ENCODE measurements at places on chromosomes 16 and 17.
A peak's percentile ranks its signal among the peaks of the same experiment; 100 is the strongest.

DNA sequence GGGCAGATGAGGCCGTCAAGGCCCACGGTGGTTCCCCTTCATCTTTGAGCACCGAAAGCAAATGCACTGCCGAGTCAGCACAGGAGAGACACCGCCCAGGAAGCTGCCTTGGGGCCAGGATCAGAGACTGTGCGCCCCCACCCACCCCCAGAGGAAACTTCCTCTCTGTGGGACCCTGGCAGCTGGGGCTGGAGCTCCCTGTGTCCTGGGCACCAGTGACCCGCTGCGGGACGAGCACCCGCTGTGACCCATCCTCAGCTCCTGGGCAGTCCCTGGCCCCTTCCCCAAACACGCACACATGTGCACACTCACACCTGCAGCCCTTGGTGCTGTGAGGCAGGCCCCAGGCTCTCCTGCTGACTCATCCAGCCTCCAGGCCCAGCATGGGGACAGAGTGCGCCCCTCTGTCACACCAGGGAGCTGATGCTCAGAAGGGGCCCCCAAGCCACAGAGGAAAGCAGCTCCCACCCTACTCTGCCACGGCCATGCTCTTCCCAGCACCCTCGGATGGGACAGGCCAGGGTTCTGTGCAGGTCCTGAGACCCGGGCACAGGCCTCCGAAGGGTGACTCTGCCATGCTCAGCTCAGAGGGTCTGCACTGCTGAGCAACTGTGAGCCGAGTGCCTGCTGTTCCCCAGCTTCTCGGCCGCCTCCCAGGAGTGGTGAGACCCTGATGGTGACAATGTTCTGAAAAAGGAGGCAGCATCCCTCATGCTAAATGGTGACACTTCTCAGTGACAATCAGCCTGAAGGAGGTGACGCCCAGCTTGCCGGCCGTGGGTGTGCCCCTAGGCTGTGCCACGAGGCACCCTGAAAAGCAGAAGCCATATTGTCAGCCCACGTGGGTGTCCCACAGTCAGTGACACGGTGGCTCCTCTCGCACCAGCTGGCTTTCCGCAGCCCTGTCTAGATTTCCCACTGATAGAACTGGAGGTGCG is 3.6 kb downstream of the PIEZO1 start:
- DNase-seq = no peak

- DNase-seq = no peak
Observed at GRCh38 chr17:16406742-16407674, 8.4 kb upstream of the TRPV2 start.

GRCh38 chr17:35283767-35284166 is 40.9 kb downstream of the SLFN5 start:
- no peak for DNase-seq

DNA sequence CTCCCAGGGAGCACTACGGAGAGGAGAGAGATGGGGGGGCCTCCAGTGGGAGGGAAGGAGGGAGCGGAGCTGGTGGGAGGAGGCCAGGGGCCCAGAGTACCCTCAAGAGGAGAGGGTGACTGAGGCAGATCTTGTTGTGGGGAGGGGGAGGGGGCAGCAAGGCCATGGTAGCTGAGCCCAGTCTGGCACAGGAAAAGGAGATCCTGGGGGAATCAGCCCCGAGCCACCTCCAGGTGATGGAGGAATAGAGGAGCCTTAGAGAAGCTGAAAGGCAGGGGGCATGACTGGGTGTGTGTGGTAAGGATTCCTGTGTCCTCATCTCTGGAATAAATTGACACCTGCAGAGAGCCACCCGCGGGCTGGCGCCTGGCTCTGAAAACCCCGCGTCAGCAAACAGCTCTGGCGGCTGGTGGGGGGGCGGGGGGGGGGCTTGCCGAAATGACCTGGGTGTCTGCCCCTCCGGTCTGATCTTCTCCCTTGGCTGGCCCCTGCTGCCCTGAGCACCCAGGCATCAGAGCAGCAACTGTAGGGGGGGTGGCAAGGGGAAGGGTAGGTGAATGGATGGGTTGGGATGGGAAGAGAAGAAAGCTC is 1.3 kb upstream of the NLGN2 start:
- DNase-seq = no peak

GRCh38 chr17:37490638-37491614 is 1.2 kb downstream of the DUSP14 start:
- DNase-seq = peak; percentile 64

DNA sequence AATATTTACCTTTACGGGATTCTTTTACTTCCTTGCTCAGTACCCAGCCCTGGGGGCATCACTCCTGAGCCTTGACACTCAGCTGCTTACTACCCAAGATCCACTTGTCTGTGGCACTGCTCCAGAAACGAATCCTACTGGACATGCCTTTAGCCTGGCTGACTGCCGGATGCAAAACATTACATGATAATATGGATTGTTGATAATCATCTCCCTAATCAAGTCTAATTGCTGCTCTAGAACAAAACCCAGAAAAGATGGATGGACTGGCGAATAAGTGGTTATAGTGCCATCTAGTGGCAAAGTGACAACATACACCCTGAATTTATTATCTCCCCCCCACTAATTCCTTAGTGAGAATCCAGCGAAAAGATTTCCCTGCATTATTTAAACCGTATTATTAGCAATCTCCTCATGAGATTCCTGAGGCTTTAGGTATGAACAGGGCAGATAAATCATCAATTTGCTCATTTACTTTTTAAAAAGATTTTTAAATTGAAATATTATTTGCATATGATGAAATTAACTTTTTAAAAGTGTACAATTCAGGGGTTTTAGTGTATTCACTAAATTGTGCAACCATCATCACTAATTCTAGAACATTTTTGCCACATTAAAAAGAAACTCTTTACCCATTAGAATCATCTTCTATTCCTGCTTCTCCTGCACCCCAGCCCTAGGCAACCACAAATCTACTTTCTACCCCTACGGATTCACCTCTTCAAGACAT is 61.6 kb downstream of the RGS9 start:
- peak; percentile 41 for DNase-seq

DNA sequence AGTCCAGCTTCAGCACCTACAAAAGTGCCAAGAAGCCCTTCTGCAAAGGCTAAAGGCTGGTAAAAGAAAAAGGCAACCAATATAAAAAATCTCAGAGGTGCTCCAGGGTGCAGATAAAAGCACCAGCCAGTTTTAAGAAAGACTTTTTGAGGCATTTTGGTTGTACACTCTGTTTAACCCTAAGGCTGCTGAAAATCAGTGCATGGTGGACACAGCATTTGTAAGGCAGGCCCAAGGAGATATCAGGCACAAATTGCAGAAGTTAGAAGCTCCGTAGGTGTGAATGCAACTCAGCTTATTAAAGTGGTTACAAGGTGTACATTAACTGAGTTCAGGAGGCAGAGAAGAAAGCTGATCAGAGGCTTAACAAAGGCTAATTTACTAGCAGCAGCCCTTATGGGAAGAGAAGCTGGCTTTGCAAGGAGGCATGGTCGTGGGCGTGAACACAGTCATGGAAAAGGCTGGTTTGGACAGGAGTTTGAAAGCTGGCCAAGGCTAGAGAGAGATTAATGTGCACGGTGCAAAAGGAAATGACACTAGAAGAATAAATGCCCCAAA is 21.1 kb downstream of the ACSM1 start:
- DNase-seq = no peak

- no peak for DNase-seq
Observed at GRCh38 chr16:89116341-89117226, 22.9 kb downstream of the ACSF3 start.

DNA sequence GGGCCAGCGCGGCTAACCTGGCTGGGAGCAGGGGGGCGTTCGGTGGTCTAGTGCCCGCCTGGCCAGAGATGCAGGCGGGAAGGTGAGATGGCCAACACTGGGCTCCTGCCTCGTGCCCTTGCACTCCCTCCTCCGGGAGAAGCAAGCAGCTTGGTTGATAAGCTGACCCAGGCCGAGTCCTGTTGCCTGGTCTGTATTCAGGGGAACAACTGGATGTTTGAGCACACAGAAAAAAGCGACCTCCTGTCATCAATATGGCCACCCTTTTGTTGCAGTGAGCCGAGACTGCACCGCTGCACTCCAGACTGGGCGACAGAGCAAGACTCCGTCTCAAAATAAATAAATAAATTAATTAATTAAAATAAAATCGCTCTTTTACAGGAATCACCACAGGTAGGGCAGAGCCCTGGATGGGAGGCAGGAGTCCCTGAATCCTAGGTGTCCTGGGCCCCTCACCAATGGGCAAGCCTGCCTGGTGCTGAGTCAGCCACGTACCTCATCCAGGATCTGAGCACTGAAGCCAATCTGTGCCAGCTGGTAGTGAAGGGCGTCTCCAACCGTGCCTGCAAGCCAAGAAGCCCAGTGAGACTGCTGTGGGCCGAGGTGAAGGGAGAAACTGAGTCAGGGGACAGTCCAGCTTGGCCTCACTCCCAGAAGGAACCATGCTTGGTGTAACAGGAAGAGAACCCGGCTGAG is 31.8 kb downstream of the HASPIN start:
- no peak for DNase-seq

DNA sequence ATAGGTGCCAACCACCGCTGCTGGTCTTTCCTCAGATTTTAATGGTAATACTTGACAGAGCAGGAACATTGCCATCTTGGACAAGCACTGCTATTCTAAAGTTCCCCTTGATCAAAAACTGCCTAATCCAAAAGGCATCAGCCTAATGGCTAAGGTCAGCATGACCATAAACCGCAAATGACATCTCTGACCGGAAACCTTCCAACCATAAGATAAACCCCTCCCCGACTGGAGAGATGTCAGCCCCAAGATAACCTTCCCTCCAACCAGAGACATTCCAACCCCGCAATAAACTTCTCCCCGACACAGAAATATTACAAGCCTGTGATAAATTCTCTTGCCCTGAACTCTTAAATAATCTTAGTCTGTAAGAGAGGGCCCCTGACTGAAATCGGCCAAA is 7.4 kb upstream of the DHX40 start:
- DNase-seq = no peak

GRCh38 chr16:2904922-2905240 is 6.8 kb upstream of the FLYWCH1 start:
- DNase-seq = no peak

GRCh38 chr17:77521076-77521475 is 380.3 kb downstream of the SEC14L1 start:
- DNase-seq = no peak

GRCh38 chr16:50742576-50743200 is 802 bp downstream of the CYLD start:
- DNase-seq = no peak

DNA sequence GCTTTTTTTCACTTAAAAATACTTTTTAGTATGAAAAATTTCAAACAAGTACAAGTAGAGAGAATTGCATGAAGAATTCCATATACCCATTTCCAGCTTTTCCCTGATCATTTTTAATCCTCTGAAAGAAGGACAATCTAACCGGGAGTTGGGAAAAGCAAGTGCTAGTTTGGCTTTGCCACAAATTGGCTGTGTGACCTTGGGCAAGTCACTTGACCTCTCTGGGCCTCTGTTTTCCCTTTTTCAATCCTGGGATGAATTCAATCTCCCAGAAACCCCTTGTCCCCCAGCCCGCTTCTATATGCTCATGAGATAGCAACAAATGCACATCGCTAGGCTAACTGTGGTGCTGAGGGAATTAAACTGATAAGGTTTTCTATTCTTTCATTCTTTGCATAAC is 49.4 kb downstream of the ASIC2 start:
- DNase-seq = no peak

DNA sequence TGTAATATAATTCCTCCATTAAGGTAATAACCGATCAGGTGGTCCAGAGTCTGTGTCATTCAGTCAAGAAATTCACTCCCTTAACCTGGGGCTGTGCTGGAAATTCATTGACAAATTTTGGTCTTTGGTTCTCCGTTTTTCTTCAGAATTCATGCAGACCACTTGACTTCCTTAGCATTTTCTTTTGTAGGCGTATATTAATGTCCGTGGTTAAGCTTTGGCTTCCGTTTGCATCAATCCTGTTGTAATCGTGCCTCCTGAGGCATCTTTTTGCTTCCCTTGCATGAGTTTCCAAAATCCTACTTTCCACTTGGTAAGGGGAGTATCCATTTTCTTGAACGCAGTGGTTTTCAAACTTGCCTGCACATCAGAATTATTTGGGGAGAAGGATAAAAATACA is 9.0 kb downstream of the LRRC37B start:
- DNase-seq = no peak

- DNase-seq = no peak
Observed at GRCh38 chr17:62781356-62781755, 26.8 kb downstream of the MARCHF10 start.

GRCh38 chr17:17445925-17446665 is 30.7 kb upstream of the MED9 start:
- DNase-seq = peak; percentile 90

DNA sequence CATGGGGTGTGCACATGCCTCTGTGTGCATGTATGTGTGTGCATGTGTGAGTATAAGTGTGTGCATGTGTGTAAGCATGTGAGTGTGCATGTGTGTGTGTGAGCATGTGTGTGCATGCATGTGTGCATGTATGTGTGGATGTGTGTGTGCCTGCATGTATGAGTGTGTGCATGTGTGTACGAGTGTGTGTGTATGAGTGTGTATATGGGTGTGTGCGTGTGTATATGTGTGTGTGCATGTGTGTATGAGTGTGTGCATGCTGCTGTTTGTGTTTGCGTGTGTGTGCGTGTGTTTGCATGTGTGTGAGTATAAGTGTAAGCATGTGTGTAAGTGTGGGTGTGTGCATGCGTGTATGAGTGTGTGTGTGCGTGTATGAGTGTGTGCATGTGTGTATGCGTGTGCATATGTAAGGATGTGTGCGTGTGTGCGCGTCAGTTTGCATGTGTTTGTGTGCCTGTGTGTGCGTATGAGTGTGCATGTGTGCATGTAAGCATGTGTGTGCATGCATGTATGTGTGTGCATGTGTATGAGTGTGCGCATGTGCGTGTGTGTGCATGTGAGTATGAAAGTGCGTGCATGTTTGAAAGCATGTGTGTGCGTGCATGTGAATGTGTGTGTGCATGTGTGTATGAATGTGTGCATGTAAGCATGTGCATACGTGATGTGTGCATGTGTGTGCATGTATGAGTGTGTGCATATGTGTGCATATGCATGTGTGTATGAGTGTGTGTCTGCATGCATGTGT is 8.6 kb downstream of the TPSD1 start:
- no peak for DNase-seq

- no peak for DNase-seq
Observed at GRCh38 chr17:80805032-80805751, 186.4 kb upstream of the CHMP6 start.

GRCh38 chr17:20197272-20197926 is 188.2 kb downstream of the SPECC1 start:
- DNase-seq = no peak

DNA sequence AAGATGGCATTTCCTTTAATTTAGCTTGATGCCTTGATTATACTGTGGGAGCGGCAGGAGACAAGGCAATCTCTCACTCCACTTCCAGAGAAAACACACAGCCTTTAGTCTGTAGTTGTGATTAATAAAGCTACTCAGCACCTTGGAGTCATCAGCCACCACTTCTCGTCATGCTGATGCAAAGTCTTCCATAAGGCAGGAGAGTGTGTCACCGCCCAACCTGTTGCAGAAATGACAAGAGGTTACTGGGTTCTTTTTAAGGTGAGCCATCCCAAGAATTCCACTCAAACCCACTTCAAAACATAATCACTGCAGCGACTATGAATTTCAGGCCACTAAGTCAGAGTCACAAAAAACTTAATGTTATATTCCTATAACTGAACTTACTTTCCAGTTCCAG is 223.9 kb upstream of the TOX3 start:
- no peak for DNase-seq
